Bronchial epithelial cell (primary cell): ENCODE measurements at places on chromosomes 5 and 9.

- no peak for DNase-seq
Observed at GRCh38 chr9:124258607-124259157, 933 bp downstream of the NEK6 start.

GRCh38 chr5:143010351-143010750, 240.2 kb downstream of the ARHGAP26 start:
- DNase-seq = peak; percentile 89

GRCh38 chr9:109198736-109199382, 31.8 kb upstream of the FRRS1L start:
- DNase-seq = no peak

DNA sequence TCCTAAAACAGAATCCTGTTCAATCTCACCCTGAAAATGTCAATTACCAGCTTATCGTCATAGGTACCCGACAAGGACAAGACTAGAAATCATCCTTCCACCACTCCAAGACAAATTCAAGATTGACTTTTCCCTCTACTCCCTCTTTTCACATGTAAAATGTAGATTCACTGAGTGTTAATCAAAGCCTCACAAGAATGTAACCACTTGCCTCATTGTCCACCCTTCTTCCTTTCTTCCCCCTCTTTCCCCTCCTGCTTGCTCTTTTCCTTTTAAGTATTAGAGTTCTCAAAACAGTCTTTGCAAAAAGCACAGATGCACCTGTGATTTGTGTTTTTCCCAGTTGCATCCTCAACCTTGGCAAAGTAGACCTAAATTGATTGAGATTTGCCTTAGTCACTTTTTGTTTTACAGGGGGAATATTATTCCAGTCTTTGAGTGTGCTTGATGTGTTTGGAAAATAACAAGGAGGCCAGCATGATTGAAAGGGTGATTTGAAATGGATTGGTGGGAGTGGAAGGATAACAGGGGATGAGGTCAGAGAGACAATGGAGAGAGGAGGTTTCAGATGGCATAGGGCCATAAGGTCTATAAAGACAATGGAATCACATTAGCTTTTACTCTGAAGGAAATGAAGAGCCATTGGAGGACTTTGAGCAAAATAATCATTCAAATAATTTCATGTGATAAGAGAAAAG, 231.3 kb upstream of the TYRP1 start:
- DNase-seq = no peak

DNA sequence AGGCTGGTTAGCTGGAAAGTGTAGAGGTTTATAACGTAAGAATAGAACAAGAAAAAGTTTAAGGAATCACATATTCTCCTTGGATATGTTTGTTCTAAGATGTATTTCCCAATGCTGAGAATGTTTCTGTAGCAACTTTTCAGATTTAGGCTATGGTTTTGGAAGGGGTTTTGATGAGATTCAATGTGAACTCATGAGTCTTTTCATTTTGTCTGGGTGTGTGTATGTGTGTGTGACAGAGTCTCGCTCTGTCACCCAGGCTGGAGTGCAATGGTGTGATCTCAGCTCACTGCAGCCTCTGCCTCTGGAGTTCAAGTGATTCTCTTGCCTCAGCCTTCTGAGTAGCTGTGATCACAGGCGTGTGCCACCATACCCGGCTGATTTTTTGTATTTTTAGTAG, 38.6 kb downstream of the RAI14 start:
- DNase-seq = no peak

- peak; percentile 57 for DNase-seq
Observed at GRCh38 chr5:116084871-116085715, at the start of gene COMMD10. Gene COMMD10, plus strand, starts transcription at chr5:116085025.

DNA sequence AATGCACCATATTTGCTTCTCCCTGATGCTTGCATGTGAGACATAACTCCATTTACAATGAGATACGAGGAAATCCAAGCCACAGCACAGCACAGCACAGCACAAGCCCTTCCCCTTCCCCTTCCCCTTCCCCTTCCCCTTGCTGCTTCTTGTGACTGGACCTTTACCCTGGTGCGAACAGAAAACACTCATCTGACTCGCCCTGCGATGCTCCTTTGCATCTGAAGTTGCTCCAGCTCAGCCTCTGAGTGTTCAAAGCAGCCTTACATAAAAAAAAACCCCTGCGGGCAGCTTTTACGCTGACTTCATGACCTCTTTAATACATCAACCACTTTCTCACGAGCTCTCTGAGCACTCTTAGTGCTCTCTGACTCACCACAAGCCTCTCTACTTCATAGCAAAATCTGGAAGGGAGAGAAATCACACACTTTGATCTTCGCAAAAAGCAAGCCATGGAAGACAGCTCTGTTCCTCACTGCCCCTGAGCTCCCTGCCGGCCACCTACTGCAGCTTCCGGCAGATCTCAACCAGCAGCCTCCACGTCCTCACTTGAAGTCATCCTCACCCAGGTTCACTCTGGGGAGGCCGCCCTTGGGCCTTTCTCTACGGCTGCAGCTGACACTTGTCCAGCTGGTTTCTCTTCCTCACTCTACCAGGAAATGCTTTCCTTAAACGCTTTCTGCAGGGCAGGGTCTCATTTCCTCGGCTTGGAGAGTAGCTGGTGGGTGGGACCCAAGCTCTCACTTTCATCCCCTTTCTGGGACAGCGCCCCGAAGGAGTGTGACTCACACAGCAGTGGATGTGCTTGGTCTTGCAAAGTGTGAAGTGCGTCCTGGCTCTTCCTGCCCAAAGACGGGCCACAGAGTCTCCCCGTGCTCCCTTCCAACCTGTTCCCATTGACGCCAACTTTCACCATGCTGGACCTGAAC, 5.3 kb downstream of the SLC34A1 start:
- peak; percentile 97 for DNase-seq
